Glutamatergic neuron (in vitro differentiated cells): ENCODE measurements at places on chromosomes 7 and 10.

DNA sequence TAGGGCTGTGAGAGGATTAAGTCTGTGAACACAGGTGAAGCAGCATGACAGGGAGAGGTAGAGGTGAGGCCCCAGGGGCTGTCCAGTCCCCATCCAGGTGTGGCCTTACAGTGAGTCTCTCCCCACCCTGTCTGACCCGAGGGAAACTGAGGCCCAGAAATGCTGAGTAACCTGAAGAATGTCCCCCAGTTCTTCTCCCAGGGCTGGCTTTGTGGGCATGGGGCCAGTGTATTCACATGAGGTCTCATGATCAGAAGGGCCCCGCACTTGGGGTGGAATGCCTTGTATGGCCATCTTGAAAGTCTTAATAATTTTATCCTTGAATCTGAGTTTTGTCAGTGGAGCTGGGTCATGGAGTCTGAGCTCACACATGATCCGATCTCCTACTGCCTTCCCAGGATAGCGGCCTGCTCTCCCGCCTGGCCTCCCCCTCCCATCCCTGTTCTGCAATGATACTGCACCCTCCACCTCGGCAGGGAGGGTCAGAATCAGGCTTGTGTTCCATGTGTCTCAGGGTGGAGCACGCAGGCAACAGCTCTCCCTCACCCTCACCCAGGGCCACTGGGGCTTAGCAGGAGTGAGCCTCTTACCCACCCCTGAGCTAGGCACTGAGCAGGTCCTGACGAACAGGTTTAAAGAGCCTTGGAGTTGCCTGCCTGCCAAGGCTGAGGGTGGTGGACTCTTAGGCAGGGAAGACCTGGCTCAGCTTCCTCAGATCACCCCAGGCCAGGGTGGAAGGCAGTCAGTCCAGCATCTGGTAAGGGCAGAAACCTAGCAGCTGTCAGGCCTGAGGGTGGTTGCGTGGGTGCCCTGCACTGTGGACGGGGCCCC lies 41.4 kb upstream of the NPFFR1 start:
- DNase-seq, result no peak

DNA sequence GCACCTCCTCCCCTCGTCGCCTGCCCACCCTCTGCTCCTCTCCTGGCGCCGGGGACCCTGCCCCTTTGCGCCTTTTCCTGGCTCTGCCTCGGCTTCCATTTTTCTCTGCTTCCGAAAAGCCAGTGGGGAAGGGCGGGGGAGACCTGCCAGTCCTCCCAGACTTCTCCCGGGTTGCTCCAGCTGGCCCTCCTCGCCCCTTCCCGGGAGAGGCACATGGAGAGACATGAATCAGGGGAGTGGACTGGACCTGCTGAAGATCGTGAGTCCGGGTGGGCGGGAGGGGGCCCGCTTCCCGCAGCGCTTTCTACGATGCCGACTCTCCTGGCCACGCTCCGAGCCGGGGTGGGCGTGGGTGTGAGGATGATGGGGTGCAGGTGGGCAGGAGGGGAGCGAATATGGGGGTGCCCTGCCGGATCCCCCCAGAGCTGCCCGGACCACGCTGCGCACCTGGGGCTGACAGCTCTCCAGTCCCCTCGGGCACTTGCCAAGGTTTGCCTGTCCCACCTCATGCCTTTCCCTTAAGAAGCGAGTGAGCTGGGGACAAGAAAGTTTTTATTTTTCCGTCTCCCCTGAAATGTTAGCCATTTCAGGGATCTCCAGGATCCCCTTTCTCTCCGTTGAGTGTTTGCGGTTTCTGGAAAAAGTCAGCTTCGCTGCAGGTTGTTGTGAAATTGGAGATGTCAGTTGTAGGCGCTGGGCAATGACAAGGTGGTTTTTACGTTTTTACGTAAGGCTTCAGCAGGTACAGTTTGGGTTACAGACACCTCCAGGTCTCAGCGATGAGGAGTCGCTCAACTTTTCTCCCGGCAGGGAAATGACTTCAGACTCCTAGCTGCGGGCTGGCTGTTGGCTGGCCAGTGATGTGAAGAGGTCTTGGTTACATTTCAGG lies 977 bp downstream of the CACNB2 start:
- no peak for DNase-seq

DNA sequence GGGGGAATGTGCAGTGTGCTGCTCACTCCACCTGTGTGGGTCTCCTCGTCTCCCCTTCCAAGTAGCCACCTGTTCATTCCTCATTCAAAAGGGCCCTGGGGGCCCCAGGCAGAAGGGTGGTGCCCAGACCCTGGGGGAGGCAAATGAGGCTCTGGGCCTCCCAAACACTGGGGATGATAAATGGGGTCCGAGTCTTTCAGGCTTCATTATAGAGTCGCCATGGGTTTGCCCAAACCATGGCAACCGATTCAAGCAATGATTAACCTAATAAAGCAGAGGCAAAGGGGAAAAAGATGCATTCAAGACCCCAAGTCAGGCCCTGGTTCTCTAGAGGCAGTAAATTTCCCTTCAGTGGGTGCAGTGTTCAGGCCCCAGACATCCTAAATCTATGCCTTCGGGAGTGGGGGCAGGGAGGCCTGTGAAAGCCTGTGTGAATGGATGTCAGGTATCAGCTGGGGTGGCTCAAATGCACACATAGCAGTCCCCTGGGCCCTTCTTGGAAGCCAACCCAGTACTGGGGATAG lies 10.4 kb downstream of the NEUROG3 start:
- DNase-seq, result no peak

- peak; percentile 73 for DNase-seq
Observed at GRCh38 chr10:21497177-21497807, 28.2 kb downstream of the SKIDA1 start.

DNA sequence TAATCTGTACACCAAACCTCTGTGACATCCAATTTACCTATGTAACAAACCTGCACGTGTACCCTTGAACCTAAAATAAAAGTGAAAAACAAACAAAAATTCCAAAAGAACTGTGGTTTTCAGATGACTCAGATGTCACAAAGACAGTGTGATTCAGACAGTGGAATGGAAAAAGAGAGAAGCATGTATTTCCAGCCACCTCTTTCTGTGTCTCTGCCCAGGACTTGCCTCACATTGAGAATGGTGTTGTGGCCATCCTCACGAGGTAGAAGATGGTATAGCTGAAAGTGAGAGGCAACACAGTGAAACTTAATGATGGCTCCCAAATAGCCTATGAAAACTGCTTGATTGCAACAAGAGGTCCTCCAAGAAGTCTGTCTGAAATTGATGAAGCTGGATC lies 78.0 kb downstream of the ARL5B start:
- DNase-seq, result no peak

DNA sequence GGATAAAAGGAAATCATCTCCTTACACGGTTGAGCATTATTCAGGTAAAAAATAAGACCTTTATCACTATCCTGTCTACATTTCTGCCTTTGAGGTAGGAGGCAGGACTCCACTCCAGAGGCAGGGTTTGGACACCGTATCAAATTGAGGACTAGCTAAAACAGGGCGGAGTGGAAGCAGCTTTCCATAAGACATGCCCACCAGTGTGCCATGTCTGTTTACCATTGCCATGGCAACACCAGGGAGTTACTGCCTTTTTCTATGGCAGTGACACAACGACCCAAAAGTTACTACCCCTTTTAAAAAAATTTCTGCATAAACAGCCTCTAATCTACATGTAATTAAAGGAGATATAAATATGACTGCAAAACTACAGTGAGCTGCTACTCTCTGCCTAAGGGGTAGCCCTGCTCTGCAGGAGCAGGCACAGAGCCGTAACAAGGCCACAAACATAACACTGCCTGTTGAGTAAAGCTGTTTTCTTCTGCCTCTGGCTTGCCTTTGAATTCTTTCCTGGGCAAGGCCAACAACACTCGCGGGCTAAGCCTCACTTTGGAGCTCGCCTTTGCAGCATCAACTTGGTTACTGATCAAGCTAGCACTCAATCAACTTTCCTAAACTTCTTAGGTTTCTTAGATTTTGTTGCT lies 26.5 kb downstream of the DGKB start:
- DNase-seq, result no peak

DNA sequence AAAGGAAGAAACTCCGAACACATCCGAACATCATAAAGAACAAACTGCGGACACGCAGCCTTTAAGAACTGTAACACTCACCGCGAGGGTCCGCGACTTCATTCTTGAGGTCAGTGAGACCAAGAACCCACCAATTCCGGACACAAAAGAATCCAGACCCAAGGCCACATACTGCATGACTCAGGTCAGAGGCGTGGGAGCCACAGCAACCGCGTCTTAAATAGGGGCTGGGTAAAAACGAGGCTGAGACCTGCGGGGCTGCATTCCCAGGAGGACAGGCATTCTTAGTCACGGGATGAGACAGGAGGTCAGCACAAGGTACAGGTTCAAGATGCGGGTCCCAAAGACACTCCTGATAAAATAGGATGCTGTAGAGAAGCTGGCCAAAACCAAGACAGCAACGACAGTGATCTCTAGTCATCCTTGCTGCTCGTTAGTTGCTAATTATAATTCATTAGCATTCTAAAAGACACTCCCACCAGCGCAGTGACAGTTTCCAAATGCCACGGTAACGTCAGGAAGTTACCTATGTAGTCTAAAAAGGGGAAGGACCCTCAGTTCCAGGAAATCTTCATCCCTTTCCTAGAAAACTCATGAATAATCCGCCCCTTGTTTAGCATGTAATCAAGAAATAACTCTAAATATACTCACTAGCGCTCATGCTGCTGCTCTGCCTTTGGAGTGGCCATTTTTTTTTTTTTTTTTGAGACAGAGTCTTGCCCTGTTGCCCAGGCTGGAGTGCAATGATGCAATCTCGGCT lies 19.3 kb downstream of the AP5Z1 start:
- DNase-seq, result no peak

DNA sequence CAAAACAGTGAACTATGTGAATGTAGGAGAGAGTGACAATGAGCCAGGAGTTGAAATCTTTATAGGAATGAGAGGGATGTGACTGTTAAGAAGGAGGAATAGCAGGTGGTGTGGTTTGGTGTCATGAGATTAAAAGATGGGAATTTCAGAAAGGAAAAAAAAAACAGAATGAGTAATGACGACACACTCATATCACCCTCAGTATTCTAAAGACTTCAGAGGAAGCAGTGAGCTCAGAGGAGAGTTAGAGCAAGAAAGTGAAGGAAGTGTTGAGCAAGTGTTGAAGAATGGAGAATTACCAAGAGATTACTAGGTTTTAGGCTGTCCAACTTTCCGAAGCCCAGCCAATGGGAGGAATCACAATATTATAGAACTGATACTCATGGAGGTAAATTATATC lies 220.5 kb upstream of the HGF start:
- DNase-seq, result no peak
